ENCODE measurements at places on chromosomes 6 and 20.

GRCh38 chr20:22789676-22790075 lies 205.3 kb upstream of the FOXA2 start:
- DNase-seq = no peak

DNA sequence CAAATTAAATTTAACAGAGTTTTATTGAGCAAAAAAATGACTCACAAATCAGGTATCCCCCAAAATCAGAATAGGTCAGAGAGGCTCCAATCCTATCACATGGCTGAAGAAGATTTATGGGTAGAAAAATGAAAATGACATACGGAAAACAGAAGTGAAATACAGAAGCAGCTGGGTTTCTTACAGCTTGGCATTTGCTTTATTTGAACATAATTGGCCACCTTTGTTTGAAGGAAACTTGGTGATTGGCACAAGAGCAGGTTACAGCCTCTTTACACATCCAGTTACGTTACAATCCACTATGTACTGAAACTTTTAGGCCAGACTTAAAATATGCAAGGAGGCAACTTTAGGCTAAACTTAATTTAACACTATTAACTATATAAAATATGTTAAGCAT lies 11.7 kb upstream of the TREM2 start:
- DNase-seq = no peak

GRCh38 chr6:79189760-79190350 lies 44.6 kb downstream of the HMGN3 start:
- no peak for DNase-seq

DNA sequence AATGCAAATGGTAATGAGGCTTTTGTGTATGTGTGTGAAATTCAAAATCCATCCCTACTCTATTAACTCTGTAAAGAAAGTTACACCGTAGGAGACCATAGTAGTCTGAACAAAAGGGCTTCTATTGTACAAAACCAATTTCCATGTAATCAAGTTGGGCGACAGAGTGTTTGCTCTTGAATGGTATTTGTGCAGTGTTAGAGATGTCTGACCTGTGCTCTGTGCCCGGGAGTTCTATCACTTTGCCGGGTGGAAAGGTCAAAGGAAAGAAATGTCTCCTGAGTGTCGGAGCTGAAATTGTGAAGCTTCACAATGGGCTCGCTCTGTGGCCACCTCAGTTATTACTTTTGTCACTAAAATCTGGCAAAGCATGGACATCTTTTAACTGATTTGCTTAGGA lies 312.0 kb downstream of the SAMD5 start:
- no peak for DNase-seq

DNA sequence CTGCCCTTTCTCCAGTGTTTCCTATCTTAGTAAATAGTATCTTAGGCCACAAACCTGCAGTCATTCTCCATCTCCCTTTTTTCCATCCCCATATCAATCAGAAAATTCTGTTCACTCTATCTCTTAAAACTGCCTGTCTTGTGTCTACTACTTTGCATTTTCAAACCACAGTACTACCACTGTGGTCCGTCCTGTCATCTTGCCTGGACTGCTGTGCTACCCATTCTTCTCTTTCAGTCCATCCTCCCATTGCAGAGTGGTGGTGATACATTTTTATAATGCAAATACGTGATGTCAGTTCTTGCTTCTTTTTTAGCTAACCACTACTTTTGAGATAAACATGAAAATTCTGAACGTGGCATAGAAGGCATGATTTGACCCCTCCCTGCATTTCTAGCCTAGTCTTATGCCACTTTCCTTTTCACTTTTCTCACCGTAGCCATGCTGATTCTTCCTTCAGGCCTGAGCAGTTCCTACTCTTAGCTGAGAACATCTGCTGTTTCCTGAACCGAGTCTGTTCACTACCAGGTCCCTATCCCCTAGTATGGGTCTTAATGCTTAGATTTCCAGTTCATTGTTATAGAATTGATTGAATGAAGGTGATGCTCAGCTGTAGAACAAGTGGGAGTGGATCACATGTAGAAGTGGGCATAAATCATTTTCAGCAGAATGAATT lies 13.8 kb downstream of the TBPL1 start:
- DNase-seq = no peak

GRCh38 chr6:21648475-21649050 lies 55.0 kb downstream of the SOX4 start:
- DNase-seq = no peak

DNA sequence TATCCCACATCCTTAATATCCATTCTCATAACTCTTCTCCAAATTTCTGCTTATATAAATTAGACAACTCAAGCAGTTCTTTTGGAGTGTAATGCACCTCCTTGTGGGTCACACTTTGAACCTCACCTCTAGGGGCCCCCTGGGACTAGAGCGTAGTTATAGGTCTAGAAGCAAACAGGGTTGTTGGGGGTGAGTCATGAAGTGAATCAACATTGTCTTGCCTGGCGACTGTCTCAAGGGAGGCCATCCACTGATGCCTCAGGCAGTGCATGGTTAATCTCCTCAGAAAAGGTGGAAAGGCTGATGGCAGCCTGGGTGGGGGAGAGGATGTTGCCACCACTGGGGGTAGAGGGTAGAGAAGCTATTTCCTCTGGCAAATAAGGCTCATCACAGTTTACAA lies 129.1 kb downstream of the TNFRSF21 start:
- DNase-seq = no peak

GRCh38 chr6:118872726-118873125 lies 21.2 kb upstream of the ASF1A start:
- no peak for DNase-seq

DNA sequence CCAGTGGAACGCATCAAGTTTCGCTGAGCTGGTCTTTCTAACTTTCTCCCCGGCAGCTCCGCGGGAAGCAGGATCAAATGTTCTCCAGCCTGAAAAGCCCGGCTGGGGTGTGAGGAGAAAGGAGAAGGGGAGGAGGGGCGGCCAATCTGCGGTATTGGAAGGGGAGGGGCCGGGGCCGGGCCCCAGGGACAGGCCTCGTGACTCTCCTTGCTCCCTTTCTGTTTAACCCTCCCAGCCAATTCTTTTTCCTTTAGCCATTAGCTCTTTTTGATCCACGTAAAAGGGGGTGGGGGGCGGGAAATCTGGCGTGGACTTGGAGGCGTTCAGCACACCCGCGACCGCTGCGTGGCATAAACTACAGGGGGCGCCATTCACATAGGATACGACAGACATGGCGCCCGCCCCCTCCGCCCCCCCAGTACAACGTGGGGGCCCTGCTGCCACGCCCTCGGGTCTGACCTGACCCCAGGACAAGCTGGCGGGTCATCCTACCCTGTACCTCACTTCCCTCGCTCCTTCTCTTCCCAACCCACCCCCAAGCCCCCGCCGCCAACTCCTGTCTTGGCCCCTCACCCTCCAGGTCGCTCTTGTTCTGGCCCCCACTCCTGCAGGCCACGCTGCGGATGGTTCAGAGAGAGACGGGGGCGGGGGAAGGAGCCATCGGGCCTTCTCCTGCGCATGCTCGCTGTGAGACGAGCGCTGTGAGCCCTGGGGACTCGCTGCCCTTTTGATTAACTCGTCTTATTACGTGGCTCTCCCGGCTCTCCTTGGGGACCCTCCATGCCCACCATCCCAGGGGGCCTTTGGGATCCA lies 7.8 kb upstream of the MDGA1 start:
- DNase-seq = peak; percentile 51

- no peak for DNase-seq
Observed at GRCh38 chr6:28941684-28942448, 18.1 kb upstream of the TRIM27 start.

DNA sequence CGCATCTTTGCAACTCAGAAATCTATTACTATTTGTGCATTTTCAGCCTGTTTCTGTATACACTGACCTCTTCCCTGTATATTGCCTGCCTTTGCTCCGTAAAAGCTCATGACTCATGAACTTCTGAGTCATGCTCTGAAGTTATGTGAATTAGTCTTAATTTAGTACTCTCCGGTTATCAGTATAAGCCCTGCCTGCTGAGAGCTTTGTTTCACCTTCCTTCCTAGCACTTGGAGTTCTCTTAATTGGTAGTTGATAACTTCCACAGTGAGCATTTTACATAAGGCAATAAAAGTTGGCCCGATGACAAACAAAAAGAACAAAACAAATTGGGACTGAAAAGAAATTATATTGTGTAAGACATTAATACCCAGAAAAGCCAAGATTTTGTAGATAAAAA lies 231.4 kb downstream of the GJA1 start:
- no peak for DNase-seq

- DNase-seq = no peak
Observed at GRCh38 chr6:125869427-125869826, 78.7 kb downstream of the NCOA7 start.

DNA sequence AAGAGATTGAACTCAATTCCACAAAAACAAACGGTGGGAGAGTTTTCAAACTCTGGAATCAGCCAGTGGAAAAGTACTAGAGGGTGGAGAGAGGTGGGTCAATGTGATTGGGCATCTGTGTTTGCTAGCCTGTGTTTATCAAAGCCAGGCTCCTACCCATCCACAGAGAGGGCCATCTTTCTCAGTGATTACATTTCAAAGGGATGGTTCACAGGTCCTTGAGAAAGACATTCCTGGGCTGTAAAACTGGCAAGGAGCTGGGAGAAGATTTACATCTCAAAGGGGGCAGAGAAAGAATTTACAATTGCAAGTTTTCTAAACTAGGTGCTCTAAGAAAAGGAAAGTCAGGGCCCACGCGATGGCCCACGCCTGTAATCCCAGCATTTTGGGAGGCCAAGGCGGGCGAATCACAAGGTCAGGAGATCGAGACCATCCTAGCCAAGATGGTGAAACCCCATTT lies 146.8 kb upstream of the UST start:
- no peak for DNase-seq

GRCh38 chr6:39215640-39216158 lies 13.6 kb downstream of the KCNK5 start:
- DNase-seq = no peak

DNA sequence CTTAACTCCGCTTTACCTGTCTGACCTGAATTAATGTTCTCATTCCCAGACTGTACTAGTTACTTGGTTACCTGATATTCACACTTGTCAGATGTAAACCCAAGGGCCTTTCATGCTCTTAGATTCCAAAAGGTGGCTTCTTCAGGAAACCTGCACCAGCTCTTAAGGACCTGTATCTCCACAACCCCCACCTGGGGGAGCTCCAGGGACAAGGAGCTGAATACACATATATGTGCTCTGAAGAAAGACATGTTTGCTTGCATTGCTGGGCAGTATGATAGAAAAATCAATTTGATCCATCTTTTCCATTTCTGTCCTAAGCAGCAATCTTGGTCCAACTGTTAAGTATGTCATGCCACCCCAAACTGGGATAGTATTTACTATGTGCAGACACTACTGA lies 64.8 kb upstream of the POU3F2 start:
- DNase-seq = peak; percentile 53

DNA sequence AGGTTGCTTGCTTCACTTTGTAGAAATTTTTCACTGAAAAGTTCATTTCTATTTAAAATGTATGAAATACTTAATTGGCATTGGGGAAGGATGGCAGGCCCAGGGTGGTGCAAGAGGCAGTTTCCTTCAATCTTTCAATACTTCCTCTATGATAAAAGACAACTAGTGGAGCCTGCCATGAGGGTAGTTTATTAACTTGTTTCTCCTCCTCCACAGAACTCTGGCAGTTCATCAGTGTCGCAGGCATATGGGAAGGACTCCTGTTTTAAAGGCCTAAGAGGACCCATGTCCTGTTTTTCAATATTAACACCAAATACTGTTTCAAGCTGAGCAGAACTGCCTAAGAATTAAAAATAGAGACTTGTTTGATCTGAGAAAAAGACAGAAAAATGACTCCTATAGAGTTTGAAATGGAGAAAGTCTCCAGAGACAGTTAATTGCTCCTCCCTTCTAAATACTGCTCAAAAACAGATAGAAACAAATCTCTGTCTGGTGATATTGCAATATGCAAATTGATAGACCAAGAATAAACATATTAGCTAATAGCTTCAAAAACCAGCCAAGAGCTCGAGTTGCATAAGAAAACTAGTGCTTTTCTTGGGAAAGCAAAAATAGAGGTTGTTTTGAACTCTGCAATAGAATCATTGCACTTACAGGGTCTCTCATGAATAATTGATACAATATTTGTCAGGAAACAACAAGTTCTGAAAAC lies 665.7 kb upstream of the SLC35B3 start:
- no peak for DNase-seq

- no peak for DNase-seq
Observed at GRCh38 chr6:6458172-6458571, 130.3 kb upstream of the LY86 start.

DNA sequence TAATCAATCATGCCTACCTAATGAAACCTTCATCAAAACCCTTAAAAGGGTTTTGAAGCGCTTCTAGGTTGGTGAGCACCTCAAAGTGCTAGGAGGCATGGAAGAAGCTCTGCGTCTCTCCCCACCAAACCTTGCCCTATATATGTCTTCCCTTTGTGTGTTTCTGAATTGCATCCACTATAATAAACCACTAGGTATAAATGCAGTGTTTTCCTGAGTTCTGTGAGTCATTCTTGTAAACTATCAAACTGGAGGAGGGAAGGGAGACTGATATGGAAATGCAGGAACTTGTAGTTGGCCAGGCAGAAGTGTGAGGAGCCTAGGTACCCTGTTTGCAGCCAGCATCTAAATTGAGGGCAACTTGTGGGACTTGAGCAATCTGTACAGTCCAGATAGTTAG lies 698.8 kb downstream of the DOK5 start:
- no peak for DNase-seq

DNA sequence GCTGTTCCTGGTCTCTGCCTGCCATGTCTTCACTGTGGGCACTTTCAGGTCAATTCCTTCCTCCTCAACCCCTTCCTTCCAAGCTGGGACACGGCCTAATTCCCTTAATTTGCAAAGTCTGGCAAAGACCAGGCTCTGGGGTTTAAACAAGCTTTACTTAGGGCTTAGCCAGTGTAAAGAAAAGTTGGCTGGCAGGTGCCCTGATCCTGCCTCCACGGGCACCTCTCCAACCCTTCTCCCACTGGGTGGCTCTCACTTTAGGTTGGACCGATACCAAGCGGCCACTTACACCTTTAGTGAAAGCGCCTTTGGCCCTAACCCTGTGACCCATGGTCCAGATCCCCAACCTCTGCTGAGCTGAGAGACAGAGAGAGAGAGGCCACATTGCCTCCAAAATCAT lies 13.7 kb upstream of the MLN start:
- peak; percentile 47 for DNase-seq

GRCh38 chr20:57342829-57343228 lies 8.2 kb upstream of the RAE1 start:
- DNase-seq = no peak

DNA sequence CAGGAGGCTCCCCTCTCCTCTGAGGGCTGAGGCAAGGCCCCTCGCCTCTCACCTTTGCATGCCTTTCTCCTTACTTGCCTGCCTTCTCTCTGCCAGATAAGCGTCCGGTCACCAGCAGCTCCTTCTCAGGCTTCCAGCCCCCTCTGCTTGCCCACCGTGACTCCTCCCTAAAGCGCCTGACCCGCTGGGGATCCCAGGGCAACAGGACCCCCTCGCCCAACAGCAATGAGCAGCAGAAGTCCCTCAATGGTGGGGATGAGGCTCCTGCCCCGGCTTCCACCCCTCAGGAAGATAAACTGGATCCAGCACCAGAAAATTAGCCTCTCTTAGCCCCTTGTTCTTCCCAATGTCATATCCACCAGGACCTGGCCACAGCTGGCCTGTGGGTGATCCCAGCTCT lies 21.3 kb upstream of the PPARD start:
- DNase-seq = no peak
